ENCODE measurements at places on chromosomes 5 and 9. TPM values are rescaled to one million over a fixed set of nuclear protein-coding genes. Genes with fewer than 3 reads are reported as not detected.

HMHB1 gene
- total RNA-seq: not detected

FGF1 gene
- not detected for total RNA-seq

PCDHGA4 gene
- total RNA-seq: 0.17 TPM

RMI1 gene
- total RNA-seq: 6.1 TPM

FCN2 gene
- not detected for total RNA-seq

PCDHA10 gene
- not detected for total RNA-seq

GRCh38 chr5:80070338-80071056 is 35.3 kb downstream of the THBS4 start:
- DNase-seq: no peak

- DNase-seq: no peak
Observed at GRCh38 chr5:61599370-61600122, 267.5 kb downstream of the ZSWIM6 start.

DNA sequence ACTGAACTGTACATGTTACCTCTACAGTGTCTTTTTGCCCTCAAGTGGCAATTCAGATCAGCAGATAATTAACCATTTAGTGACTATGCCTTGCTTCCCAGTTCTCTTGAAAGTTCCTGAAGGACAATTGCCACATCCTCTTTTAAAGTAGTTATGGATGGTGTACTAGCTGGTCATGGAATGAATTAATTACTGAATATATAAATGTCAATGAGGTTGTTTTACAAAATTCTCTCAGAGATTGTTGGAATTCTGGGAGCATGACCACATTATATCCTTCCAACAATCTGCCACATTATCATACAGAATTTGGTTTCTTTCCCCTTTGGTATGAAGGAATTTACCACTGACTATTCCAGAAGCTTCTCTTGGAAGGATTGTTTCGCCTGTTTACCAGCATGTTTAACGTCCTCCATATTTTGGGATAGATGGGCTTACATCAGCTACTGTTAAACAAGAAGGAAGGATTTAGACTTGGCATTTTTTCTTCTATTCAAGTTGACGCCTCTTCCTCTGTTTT is 176.4 kb downstream of the CD180 start:
- DNase-seq: no peak

GRCh38 chr5:166068547-166069335 is 2222.7 kb upstream of the WWC1 start:
- DNase-seq: no peak

DNA sequence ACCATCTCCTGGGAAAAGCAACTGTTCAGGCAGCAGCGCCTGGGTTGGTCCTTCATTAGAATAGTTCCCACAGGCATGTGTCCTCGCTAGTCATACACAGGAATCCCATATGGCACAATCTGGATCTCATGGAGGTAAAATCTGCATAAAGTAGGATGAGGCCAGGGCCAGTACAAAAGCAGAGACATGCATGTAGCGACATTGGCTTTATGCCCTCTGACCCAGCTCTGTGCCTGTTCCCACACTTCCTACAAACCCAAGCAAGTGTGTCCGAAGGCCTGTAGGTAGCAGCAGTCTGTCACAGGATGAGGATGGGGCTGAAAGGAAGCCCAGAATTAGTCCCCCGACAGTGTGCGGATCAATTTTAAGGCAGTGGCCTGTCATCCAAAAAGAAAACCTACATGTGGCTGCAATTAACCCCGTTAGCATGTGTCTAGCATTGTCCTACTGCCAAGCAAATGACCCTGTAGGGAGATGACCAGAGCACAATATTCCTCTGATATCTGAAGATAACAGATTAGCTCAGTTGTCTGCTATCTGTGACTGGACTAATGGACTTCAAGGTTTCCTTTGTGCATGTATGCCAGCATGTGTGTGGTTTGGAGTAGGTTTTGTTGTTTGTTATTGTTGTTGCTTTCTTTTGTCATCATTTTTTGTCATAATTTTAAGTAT is 178.8 kb downstream of the TMEM161B start:
- no peak for DNase-seq

- DNase-seq: no peak
Observed at GRCh38 chr9:134742822-134743535, 101.4 kb downstream of the COL5A1 start.

DNA sequence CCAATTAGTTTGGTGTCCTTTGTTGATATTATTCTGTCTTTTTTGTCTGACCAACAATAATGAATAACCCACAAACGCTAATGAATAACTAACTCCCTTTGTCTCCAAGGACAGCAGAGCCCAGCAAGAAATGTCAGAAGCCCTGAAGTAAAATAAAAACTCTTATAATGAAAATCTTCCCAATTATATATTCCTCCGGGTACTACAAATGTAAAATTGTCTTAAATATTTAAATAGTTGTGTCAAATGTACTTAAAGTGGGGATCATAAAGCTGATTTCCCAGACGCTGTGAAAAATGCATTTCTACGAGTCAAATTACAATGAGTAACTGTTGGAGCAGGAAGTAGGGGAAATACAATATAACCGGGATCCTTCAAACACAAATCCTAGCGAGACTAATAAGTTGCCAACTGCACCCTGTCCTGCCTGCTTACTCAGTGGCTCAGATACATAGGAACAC is 22.3 kb downstream of the GLIS3 start:
- DNase-seq: no peak

GRCh38 chr9:96721303-96721702 is 56.6 kb downstream of the ZNF510 start:
- DNase-seq: no peak

DNA sequence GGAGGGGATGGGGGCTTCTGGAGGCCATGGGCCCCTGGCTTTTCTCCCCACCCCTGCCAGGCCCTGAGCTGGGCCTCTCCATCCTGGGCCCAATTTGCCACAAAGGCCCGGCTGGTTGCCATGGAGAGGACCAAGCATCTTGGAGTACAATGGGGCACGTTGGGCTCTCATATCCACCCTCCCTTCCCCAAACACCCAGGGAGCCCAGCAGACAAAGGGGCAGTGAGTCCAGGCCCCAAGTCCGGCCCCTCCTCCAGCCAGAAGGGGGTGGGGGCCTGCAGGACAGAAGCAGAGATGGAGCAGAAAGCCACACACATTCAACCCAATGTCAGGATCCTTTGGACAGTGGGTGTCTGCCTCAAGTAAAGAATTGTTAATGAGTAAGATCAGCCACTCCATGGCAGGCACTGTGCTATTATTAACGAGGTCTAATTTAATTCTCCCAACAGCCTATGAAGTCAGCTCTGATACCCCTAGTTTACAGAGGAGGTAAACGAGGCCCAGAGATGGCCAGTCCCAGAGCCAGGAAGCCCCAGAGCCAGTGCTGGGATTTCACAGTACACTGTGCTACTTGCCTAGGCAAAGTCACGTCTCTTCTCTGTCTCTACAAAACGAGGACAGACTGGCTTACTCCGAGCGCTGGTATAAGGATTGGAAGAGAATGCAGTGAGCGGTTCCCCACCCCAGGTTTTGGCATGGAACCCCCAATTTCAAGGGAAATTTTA is 2.3 kb downstream of the CRB2 start:
- no peak for DNase-seq

DNA sequence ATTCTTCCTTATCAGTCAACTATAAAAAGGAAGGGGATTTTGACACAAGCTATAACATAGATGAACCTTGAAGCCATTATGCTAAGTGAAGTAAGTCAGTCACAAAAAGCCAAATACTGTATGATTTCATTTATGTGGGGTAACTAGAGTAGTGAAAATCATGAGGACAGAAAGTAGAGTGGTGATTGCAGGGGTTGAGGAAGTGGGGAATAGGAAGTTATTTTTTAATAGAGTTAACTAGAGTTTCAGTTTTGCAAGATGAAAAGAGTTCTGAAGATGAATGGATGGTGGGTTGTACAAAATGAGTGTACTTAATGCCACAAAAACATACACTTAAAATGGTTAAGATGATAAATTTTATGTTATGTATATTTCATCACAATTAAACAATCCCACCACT is 65.4 kb upstream of the FAM174A start:
- no peak for DNase-seq

DNA sequence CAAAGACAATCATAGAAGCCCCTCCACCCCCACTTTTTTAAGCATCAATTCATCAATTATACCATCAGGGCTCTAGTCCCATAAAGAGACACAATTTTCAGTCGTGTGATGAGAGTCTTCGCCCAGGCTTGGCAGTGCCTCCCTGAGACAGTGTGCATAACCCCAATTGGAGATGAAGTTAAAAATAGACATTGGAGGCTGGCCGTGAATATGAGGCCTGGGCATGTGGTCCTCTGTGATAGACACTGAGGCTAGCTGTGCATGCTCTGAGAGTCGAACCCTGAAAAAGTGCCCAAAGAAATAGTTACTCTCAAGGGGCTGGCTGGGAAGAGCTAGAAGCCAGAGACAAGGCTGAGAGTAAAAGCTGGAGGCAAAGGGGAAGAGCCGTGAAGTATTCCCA is 248.6 kb upstream of the NR4A3 start:
- DNase-seq: no peak

DNA sequence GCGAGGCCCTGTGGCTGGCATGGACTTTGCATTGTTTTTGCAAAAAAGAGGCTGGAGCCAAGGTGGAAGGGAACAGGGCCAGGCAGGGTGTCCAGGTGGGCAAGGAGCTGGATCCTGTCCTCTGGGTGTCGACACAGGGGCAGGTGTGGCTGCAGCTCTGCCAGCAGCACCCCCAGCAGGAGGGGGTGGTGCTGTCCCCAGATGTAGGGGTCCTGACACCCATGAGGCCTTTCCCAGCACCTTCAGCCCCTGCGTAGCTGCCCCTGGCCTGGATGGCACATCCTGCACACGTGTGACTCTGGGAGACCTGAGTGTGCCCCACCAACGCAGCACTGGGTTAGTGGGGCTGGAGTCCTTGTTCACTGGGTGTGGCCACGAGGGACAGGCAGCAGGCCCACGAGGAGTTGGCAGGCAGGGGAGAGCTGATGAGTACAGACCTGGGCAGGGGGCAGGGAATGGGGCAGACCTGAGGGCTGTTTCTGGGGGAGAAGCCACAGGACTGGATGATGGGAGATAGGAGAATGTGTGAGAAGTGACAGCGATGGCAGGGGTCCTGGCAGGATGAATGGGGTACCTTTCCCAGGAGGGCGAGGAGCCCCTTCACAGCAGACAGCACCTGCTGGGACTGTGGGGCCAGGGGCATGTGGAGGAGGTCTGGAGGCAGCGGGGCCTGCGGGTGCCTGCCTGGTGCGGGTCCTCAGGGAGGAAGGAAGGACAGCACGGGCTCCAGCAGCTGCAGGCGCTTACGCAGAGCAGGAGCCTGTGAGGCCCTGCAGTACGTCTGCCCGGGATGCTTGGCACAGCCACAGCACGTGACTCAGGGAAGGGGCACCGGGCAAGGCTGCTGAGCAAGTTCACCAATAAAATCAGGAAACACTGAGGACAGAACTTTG is 3.6 kb upstream of the RASGEF1C start:
- no peak for DNase-seq

DNA sequence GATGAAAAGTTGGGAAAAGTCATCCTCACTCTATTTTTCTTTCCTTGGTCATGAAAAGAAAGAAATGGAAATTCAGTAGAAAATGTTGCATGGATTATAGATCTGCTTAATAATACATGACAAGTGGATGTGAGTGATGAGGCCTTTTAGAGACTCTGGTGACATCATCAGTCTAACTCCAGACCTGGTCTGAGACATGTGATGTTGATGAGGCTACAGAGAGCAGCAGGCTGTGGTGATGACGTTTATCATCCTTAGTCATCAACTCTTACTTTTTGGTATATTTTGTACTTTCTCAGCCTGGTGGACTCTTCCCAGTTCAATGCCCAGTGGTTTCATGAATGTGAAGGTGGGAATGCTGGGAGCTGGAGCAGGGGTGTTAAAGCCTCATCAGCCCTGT is 116.4 kb downstream of the TTLL11 start:
- no peak for DNase-seq

- DNase-seq: no peak
Observed at GRCh38 chr9:120663380-120663779, 50.9 kb downstream of the MEGF9 start.

GRCh38 chr5:59275170-59275509 is 618.4 kb downstream of the PDE4D start:
- DNase-seq: no peak

GRCh38 chr9:127521919-127522304 is 70.6 kb downstream of the LRSAM1 start:
- no peak for DNase-seq

DNA sequence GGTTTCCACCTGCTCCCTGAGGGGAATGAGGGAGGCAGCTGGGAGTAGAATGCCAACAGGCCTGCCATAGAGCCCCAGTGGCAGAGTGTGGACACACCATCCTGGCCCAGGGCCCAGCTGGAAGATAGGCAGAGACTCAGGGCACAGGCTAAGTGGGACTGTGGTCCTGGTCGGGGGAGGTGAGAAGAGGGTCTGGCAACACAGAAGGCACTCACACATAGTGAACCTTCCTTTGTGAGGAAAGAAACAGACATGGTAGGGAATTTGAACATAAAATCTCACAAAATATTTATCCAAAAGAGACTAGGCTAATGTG is 41.2 kb downstream of the WDR36 start:
- DNase-seq: no peak

DNA sequence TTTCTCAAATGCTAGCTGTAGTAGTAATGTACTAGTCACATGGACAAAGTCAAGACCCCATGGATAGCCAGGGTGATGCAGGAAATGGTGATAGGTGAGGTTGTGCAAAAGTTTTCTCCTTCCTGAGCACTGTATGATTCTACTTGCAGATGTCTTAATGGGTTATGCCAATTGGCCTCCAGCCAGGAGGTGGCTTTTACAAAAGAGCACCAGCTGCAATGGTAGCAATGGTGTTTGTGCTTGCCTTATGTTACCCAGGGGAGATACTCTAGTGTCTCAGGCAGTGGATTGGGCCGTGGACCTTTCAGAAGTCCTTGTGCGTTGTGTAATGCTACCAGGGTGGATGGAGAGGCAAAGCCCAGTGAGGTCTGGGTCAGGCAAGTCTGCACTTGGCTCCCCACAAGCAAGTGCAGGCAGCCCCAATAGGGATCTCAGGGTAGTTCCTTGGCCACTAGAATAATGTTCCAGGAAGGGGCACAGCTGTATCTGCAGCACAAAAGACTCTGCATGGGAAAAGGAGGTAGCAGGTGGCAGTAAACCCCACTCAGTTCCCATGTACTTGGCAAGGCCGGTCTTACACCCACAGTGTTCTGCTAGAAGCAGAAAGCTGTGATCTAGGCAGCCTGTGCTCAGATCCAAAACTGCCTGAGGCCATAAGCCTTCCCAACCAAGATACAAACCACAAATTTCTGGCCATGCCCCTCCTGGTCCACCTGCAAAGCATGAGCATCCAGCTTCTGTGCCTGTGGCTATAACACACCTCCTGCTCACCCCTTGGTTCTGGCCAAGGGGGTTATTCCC is 46.4 kb upstream of the EDIL3 start:
- no peak for DNase-seq
